ENCODE measurements at places on chromosomes 2 and 18.

GRCh38 chr2:187438455-187438854, 9.6 kb downstream of the CALCRL start:
- no peak for DNase-seq

DNA sequence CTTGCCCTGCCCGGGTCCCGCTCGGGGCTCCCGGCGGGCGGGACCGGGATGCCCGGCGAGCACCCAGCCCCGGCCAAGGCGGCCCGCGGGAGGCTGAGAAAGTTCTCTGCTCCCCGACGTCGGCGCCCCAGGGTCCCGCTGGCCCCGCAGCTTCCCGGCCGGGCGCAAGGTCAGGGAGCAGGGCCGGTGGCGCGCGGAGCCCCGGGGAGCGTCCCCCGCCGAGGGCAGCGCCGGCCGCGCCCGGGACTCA, 331 bp downstream of the SERPINE2 start:
- DNase-seq = no peak

DNA sequence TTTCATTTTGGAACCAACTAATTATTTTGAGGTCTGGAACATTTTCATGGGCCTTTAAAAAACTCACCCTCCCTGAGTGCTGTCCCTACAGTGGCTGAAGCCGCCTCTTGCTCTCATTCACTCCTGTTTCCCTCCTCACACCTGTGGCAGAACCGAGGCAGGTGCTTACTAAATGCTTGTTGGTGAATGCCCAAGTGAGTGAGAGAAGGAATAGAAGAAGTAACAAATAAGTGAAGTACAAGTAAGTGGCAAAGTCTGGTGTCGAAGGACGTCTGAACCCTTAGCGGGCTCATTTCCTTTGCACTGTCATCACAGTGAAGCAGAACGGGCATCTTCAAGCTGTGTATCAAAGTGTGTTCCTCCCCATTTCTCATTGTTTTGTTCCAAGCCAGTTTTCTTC, 135.2 kb downstream of the RHBDD1 start:
- no peak for DNase-seq

- DNase-seq = no peak
Measured at GRCh38 chr2:187906021-187906420, 351.8 kb upstream of the TFPI start.

- DNase-seq = peak; percentile 23
Measured at GRCh38 chr2:230798769-230799399, 65.9 kb upstream of the ITM2C start.

- no peak for DNase-seq
Measured at GRCh38 chr2:80778704-80779103, 474.2 kb upstream of the LRRTM1 start.

GRCh38 chr18:66731890-66732289, 128.0 kb upstream of the CDH19 start:
- no peak for DNase-seq

DNA sequence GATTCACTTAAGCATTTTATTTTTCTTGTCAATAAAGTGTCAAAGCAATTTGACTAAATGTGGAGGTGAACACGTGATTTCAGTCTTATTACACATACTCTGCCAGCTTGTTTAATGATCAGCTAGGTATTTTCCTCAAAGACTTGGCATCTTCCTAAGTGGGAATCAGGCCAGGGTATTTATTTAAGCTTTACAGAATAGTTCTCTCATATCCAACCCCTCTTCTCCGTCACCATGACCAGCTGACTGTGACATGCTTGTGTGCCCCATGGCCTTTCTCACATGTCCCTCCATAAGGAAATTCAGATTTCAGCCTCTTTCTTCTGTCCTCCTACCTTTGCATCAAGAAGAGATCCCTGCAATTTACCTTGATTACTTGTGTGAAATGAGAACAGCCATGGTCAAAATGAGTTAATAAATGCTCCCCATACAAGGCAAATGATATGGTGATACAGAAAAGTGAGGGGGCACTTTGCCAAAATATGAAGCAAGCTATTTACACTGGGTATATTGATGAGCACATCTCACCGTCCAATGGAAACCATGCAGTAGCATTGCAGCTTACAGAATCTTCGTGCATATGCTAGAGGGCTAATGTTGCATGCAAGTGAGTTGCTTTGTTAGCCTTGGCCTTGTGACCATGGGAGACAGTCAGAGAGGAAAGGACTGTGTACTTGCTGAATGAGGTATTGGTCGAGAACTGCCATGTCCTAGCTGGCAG, 202.2 kb downstream of the RNF152 start:
- DNase-seq = no peak

DNA sequence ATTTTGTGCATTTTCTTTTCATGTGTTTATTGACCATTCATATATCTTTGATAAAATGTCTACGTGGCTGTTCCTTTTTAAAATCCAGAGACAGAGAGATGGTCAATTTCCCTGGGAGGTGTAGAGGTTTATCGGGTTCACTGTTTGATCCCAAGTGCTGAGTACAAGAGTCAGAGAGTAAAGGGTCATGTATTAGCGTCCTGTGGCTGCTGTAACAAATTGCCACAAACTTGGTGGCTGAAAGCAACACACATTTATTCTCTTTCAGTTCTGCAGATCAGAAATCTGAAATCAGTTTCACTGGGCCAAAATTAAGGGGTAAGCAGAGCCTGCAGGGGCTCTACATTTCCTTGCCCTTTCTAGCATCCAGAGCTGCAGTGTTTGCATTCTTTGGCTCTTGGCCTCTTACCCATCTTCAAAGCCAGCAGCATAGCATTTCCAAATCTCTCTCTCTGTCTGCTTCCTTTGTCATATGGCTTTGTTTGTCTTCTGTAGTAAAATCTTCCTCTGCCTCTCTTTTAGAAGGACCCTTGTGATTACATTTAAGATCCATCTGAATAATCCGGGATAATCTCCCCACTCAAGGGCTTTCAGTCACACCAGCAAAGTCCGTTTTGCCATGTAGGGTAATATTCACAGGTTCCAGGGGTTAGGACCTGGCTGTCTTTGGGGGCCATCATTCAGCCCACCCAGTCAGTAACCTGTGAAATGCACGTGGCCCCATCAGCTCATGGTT, 49.9 kb downstream of the TMEM17 start:
- DNase-seq = no peak

DNA sequence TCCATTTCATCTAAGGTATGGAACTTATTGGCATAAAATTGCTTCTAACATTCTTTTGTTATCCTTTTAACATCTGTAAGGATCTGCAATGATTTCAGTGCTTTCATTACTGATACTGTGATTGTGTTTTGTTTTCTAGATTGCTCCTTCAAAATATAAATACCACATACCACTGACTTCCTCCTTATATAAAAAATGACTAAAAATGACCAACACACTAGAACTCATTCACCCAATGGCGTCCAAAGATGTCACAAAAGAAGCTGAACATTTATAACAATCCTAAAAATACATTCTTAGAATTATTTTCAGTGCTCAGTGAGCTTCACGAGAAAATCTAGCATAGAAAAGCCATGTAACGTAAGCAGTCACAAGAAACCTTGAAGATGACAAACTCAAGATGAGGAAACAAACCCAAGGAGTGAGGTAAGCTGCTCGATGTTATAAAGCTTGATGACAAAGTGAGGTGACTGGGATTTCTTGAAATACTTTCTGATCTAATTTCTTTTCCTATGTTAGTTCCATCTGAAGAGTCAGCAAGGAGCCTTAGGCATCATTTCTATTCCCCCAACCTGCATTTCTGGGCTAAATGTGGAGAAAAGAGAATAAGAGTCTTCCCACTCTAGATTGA, 42.6 kb downstream of the PNO1 start:
- no peak for DNase-seq

DNA sequence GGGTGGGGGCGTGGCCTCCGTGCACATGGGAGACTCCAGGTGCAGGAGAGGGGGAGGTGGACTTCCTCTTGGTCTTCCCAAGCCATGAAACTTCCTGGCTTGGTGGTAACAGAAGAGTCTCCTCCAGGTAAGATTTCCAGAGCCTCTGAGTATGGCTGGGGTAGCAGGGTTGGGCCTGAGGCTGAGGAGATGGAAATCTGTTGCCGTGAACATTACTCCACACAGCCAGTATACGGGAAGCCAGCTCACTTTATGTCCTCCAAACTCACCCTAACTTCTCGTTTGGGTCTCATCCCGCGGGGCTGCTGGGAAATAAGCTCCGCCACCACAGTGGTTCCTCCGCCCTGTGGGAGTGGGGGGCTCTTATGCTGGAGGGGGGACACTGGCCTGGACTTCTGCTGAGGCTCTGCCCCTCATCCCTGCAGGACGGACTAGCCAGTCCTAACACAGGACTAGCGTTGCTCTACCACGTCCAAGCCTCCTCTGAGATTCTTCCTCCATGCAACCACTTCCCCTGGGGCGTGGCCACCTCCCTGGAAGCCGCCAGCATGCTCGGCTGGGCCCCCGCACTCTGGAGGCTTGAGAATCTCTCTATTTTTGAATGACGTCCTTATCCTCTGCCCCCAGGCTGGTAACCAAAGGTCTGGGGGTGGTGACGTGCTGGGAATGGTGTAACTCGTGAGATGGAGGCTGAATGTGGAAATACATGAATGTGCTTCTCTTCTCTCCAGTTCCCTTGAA, 777 bp upstream of the RAB17 start:
- no peak for DNase-seq

GRCh38 chr18:32019251-32019948, 775 bp downstream of the RNF125 start:
- DNase-seq = no peak

DNA sequence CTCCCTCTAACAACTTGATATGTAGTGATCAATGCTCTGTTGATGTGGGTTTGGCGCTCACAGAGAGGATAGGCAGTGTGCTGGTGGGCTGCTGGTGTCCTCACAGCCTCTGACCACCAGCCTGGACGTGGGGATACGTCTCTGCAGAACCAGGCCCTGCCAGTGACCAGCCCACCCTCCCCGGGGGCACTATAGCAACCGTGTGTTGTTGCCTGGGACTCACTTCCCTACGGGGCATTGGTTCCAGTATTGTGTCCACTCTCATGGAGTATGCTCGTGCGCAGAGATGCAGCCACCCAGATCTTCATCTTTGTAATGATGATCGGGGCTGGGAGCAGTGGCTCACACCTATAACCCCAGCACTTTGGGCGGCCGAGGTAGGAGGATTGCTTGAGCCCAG, 180.1 kb downstream of the LDLRAD4 start:
- no peak for DNase-seq

DNA sequence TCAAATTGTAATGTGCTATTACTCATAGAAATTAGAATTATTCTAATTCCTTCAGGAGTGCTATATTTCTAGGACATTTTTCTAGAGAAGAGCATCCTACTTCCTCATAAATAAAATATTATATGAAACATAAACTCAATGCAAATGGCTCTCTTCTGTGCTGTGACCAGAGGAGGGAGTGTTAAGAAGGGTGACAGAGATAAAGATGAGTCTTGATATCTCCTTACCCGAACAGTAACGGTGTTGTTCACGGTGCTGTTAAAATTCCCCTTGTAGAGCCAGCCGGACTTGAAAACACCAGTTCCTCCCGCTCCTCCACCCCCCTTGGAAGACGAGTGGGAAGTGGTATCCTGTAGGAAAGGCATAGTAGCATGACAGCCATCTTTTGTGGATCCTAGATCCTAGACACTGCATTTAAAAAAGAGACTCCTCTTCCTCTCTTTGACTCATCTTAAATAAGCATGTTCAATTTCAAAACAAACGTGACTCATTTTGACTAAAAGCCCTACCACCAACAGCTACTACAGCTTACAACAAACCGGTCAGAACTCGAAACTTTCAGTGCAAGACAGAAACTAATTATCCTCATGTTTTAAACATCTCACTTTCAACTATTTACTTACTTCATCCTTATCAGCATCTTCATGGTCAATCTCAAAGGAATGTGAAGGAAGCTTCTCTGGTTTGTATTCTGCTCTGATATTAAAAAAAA, 156.3 kb downstream of the DOCK10 start:
- no peak for DNase-seq

GRCh38 chr18:14922031-14922430, 174.1 kb downstream of the ANKRD30B start:
- DNase-seq = no peak

- DNase-seq = no peak
Measured at GRCh38 chr18:30378097-30378496, 664.4 kb downstream of the DSC3 start.

DNA sequence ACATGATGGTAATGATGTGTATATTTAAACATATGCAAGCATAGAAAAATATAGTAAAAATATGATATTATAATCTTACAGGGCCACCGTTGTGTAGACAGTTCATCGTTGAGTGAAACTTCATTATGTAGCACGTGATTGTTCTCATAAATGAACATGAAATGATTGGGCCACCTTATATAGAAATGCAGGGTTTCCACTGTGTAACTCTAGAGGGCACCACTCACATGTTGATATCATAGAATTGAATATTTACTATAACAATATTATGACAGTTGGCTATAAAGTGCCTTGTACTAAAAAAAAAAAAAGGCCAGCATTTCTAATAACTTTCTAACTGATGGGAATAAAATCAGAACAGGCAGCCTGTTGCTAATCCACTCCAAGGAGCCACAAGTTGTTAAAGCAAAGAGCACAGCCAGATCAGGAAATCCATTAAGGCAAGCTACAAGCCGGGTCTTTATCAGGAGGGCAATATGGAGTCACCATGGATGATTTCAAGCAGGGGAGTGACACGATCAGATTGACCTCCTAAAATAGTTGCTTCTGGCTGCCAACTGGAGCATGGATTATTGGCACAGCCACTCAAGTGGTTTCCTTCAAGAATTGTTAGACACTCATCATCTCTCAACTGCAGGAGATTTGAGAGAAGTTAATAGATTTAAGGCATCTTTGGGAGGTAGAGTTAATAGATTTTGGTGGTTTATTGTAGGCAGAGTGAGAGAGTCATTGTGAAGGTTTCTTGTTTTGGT, 16.7 kb downstream of the IL1F10 start:
- DNase-seq = no peak

DNA sequence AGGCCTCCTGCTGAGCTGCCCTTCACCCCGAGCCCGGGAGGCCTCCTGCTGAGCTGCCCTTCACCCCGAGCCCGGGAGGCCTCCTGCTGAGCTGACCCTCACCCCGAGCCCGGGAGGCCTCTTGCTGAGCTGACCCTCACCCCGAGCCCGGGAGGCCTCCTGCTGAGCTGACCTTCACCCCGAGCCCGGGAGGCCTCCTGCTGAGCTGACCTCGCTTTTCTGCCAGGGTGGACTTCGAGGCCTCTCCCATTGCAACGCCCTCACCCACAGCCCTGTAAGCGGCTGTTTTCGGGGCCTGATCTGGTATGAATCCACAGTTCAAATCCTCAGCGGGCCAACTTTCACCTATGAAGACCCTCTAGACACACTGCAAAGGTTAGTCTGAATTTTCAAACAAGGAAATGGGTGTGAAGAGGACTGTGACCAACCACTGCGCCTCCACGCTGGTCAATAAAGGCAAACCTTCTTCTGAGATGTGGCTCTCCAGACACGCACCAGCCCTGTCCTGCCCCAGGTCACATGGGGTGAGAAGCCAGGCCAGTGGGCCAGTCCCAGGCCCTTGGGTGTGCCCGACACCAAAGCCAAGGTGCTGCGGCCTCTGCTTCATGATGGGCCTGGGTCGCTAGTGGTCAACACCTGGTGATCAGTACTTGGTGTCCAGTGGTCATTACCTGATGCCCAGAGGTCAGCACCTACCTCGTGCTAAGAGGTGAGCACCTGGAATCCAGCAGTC, 225.1 kb upstream of the SALL3 start:
- DNase-seq = no peak

GRCh38 chr2:122523143-122523542, 767.7 kb downstream of the TSN start:
- no peak for DNase-seq

All from SK-N-DZ (cell line).